ENCODE measurements at places on chromosomes 7 and 10. TPM values are rescaled to one million over a fixed set of nuclear protein-coding genes. Genes with fewer than 3 reads are reported as not detected.

TES gene
- total RNA-seq = 120 TPM

ADRA2A gene
- not detected for total RNA-seq

DNA sequence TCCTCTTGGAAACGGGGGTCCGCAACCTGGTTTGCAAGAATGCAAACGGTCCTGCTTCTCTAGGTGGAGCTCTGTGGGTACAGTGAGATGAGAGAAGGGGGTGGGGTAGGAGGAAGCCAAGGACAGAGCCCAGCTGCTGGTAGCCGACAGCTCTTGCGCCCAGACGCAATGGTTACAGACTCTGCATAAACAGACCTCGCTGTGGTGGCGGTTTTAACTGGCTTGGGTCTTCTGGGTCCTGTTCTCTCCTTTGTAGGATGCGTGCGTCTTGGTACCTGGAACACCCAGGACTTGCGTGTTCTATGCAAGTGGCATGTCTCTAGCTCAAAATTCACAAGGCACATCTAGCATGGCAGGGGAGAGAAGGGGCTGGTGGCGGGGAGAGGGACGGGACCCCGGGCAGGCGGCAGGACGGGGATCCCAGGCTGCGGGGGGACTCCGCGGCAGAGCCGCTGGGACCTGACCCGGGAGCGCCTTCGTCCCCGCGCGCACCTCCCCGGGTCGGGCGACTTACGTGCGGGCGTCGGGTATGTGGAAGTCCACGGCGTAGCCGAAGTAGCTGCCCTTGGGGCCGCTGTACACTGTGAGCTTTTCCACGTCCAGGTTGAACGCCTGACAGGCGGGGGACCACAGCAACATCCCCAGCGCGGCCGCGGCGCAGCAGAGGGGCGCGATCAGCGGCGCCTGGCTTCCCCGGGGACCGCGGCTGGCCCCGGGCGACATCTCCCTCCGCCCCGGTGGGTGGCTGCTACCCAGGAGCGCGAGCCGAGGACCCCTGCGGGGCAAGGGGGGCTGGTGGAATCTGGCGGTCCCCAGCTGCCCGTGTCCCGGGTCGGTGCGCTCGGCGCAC lies 448 bp downstream of the ITGA8 start:
- H3K27me3 ChIP-seq = peaks cover 38% of the 10 kb centered on the region
- no peak for DNase-seq
- no peaks in the 10 kb centered on the region for H3K36me3 ChIP-seq
- no peaks in the 10 kb centered on the region for H3K4me1 ChIP-seq

CYP2C19 gene
- total RNA-seq = not detected

OPALIN gene
- total RNA-seq = not detected

PAPOLB gene
- total RNA-seq = not detected

MSRB2 gene
- total RNA-seq = 1.4 TPM
